ENCODE measurements at places on chromosomes 7 and 10.

GRCh38 chr10:49089152-49089551 lies 26.2 kb downstream of the VSTM4 start:
- DNase-seq, result no peak

- no peak for DNase-seq
These were observed 86.9 kb downstream of the SND1 start for GRCh38 chr7:127738859-127739258.

- no peak for DNase-seq
These were observed 176.1 kb downstream of the CHN2 start for GRCh38 chr7:29370531-29371314.

DNA sequence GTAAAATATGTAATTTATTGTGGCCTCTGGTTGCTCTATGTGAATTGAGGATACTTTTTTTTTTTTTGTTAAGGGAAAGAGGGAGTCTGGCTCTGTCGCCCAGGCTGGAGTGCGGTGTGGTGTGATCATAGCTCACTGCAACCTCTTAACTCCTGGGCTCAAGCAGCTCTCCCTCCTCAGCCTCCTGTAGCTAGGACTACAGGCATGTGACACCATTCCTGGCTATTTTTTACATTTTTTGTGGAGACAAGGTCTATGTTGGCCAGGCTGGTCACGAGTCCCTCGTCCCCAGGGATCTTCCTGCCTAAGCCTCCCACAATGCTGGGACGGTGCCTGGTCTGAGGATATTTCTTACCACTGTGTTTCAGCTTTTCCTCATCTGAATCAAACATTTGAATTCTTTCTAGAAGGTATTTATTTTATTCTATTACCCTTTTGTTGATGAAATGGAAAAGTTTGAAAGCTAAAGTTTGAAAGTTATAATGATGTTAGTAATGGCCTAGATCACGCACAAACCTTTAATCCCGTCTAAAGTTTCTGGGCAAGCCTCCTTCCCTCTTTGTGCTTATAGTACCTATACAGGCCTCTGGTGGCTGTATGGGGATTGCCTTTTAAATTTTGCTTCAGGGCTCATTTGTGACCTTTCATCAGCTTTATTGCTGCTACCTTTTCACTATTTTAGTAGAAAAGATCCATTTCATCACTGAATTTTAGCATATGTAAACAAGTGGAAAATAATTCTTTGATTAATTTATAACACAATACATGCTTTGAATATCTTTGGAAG lies 2.0 kb downstream of the IFRD1 start:
- DNase-seq, result no peak

Data from CD8-positive, alpha-beta T cell (primary cell).